ENCODE measurements at places on chromosomes 16 and 17.

GRCh38 chr16:28042811-28043210 is 20.7 kb downstream of the GSG1L start:
- DNase-seq = no peak

- no peak for DNase-seq
These were observed 108.5 kb downstream of the COPRS start for GRCh38 chr17:31750578-31750977.

- peak; percentile 68 for DNase-seq
These were observed at the start of gene CLEC10A for GRCh38 chr17:7079581-7080455. Gene CLEC10A, minus strand, starts transcription at chr17:7080251. Its CDS starts 1,439 bp downstream, at chr17:7078812.

- no peak for DNase-seq
These were observed 254.8 kb downstream of the SEC14L1 start for GRCh38 chr17:77395501-77396048.

- DNase-seq = no peak
These were observed 88.4 kb downstream of the SPACA3 start for GRCh38 chr17:33080091-33080490.

DNA sequence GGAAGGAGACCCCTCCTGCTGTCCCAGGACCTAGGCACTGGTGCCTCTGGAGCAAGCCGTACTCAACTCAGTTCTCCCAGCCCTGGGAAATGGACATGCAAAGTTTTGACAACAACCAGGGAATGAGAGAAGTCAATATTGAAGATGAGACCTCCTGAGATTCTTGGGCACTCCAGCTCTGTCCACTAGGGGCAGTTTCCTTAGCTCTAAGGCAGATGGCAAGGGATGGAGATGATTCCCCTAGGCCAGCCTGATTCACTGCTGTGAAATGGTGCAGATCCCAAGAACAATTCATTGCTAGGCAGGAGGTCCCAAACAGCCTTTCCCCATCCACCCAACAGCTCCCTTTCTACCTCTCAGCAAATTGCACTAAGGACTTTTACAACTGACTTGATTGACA is 20.5 kb upstream of the SDR42E2 start:
- peak; percentile 39 for DNase-seq

DNA sequence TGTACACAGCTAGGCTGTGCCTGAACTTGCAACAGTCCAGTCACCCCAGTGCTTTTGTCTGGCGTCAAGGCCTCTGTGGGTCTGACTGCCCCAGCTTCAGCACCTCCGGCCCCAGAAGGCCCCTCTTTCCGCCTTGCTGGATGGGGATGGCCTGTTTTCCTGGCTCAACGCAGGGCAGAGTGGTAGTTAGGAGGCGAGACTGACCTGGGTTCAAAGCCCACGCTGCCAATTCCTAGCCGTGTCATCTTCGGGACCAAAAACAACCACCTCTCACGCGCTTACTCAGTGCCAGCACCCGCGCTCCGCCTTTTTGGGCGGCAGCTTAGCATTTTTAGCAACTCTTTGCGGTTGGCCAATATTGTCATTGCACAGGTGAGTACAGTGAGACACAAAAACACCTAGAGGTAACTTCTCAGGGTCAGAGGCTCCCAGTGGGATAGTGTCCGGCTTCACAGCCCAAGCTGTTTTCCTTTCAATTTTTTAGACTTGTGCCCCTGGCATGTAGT is 4.6 kb downstream of the MYBBP1A start:
- no peak for DNase-seq

DNA sequence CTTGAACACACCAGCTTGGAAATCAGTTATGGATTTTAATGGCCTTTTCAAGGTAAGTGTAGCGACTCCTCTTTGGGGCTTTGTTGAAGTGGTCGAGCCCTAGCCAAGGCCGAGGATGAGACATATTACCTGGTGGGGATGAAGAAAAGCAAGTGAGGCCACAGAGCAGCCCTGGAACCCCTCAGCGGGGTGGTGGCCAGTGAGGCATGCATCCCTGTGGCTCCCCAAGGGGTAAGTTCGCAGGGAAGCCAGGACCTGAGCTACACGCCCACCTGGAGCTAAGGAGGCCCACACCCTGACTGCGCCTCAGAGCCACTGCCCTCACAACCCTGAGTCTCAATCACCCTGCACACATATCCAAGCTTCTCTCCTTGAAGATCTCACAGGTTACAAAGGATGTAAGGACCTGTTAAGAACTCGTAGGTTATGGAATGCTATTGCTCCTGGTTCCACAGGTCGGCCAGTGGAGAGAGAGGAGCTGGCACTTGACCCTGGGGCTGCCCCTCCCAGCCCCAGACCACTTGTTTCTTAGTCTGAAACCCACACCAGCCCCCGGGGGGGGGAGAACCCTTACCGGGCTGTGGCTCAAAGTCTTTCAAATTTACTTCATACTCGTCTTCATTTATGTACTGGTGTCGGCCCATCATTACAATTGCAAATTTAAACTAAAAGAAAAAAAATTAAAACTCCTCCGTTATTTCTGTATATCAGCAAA is 12.0 kb downstream of the LITAFD start:
- DNase-seq = no peak

GRCh38 chr17:2749058-2749783 is at the start of gene CCDC92B:
Gene CCDC92B, minus strand, starts transcription at chr17:2749652. Its CDS starts 14,507 bp downstream, at chr17:2735145.
- DNase-seq = no peak

- no peak for DNase-seq
These were observed 215.8 kb downstream of the CDH8 start for GRCh38 chr16:61820398-61820797.

GRCh38 chr16:10525214-10525825 is 55.1 kb downstream of the EMP2 start:
- DNase-seq = no peak
